HEK293T (cell line): ENCODE measurements at places on chromosomes 11 and 22.
A peak's percentile ranks its signal among the peaks of the same experiment; 100 is the strongest.

GRCh38 chr11:130218501-130219070 is 59.0 kb downstream of the ST14 start:
- DNase-seq, result no peak

DNA sequence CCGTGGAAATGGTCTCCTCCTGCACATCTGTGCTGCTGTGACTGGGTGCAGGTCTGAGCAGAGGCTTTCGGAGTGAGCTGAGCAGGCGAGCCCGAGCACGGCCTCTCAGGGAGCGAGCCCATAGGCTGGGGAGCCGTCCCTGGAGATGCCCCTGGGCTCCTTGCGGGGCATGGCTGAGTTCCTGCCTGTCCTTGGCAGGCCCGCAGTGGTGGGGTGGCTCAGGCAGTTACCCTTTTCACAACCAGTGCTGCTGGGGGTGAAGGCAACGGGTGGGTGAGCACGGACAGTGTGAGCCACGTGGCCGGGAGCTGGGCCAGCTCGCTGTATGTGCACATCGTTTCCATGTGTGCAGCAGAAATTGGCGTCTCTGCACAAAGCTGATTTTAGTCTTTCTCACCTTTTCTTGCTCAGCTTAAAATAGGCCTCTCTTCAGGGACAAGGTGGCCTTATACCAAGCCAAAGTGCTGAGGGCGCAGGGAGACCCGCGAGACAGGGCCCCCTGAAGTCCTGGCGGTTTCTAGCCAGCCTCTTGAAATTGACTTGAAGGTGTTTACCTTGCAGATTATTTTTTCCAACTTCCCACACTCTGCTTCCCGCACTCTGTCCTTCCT is at the start of gene TP53AIP1:
Gene TP53AIP1, minus strand, starts transcription at position 55 of the 611 bp plus-strand sequence. CDS start 5,053 bp downstream, outside the sequence.
- DNase-seq, result no peak

- DNase-seq, result no peak
These were observed 66.4 kb downstream of the TRAF6 start for GRCh38 chr11:36443661-36444060.

DNA sequence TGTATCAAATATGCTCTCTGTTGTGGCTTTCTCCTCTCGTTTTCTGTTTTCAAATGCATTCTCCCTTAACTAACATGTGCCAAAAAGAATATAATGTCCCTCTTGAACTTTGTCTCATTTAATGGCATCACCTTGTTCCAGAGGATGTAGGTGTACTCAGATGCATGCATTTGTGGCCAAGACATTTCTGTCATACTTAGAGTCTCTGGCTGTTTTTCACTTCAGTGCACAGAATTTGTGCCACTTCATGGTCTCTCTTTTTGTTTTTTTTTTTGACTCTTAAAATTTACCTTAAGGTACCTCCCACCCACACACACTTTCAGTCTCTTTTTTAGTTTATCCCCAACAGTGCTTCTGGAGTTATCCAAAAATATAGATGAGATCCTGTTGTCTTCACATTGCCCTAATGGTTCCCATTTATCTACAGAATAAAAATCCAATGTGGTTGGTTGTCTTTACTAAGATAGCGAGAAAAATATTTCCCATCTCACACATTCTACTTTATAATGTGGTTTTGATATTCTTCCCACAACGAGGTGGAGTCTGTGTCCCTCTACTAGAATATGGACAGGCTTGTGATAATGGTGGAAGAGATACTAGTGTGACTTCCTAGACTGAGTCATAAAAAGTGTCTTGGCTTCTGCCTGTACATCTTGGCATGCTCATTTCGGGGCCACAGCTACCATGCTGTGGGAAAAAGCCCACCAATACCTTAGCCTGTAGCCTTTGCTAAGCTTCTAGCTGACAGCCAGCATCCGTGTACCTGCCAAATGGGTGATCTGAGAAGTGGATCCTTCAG is 125.8 kb downstream of the DDX10 start:
- no peak for DNase-seq

GRCh38 chr11:11477695-11478420 is 124.8 kb upstream of the CSNK2A3 start:
- DNase-seq, result no peak

GRCh38 chr11:31240340-31240904 is 129.1 kb downstream of the DCDC1 start:
- peak; percentile 30 for DNase-seq

GRCh38 chr22:39098576-39098975 is 1.5 kb downstream of the APOBEC3H start:
- DNase-seq, result no peak

- DNase-seq, result no peak
These were observed 14.3 kb downstream of the TP53AIP1 start for GRCh38 chr11:128928400-128928799.

- no peak for DNase-seq
These were observed 515.0 kb downstream of the NTM start for GRCh38 chr11:131885431-131885830.

- DNase-seq, result no peak
These were observed 10.0 kb downstream of the MUC5B start for GRCh38 chr11:1232883-1233321.

- DNase-seq, result no peak
These were observed 5.1 kb downstream of the TSPAN18 start for GRCh38 chr11:44731685-44732430.

- DNase-seq, result peak; percentile 46
These were observed 1.1 kb upstream of the MRGPRX4 start for GRCh38 chr11:18171377-18172000.

- DNase-seq, result no peak
These were observed 16.3 kb upstream of the RBM4B start for GRCh38 chr11:66694056-66694410.

- no peak for DNase-seq
These were observed 5.9 kb downstream of the VSIG10L2 start for GRCh38 chr11:125951731-125952130.

DNA sequence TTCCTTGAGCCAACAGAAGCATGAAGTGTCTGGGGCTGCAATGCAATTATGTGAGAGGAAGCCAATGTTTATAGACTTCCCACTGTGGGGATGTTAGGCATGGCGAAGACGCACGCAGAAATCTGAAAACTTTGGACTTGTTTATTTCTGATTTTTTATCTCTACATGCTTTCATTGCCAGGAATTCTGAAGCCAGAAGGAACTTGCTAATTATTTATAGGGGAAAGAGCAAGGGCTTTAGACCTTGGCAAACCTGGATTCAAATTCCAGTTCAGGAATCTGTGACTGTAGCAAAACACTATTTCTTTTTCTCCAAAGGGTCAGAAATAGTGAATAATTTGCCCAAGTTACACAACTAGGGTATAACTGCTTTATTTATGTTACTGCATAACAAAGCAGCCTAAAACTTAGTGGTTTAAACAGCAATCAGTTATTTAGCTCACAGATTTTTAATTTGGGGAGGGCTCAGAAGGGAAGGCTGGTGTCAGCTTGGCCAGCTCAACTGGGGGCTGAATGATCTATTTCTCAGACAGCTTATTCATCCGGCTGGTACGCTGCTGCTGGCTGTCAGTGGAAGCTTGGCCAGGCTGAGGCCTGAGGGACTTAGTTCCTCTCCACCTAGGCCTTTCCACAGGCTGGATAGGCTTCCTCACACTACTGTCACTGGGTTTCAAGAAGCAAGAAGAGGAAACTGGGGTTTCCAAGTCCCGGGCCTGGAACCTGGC is 1.9 kb upstream of the OR6Q1 start:
- no peak for DNase-seq

DNA sequence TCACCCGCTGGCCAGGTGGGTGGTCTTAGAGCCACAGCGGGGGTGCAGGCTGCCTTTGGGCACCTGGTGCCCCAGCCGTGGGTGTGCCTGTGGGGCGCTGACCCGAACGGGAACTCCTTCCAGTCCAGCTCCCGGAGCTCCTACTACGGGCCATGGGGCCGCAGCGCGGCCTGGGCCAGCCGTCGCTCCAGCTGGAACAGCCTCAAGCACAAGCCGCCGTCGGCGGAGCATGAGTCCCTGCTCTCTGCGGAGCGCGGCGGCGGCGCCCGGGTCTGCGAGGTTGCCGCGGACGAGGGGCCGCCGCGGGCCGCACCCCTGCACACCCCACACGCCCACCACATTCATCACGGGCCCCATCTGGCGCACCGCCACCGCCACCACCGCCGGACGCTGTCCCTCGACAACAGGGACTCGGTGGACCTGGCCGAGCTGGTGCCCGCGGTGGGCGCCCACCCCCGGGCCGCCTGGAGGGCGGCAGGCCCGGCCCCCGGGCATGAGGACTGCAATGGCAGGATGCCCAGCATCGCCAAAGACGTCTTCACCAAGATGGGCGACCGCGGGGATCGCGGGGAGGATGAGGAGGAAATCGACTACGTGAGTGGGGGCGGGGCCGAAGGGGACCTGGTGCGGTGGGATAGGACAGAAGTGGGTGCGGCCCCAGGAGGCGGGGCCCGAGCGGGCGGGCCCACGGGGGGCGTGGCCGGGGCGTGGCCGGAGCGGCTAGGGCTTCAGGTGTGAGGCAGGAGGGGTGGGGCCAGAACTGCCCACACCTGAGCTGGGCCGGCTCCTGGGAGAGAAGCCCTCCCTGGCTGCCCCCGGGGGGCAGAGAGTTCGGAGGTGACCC is 91.5 kb downstream of the CACNA1I start:
- DNase-seq, result no peak

- no peak for DNase-seq
These were observed 1188.1 kb downstream of the LRRC4C start for GRCh38 chr11:40271361-40271760.

- DNase-seq, result no peak
These were observed 28.1 kb downstream of the MTMR2 start for GRCh38 chr11:95895815-95896214.

- no peak for DNase-seq
These were observed 16.9 kb downstream of the SMCO4 start for GRCh38 chr11:93526346-93526633.

DNA sequence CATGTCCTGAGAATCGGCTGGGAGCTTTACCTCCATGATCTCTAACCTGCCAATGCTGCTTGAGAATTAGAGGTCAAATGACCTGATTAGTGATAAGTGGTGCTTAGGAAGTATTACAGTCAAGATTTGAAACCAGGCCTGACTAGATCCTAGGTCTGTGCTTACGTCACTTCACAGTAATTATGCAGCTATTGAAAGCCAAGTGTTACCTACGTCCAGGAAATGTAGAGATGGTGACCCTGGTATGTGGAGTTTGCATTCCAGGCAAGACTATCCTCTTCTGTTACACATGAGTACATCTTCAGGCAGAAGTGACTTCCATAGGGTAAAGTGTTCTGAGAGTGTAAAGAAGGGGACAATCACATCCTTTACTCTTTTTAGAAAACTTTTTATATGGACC is 530.4 kb upstream of the TENM4 start:
- no peak for DNase-seq

GRCh38 chr11:122178795-122179194 is 62.8 kb upstream of the BLID start:
- no peak for DNase-seq

- DNase-seq, result no peak
These were observed 18.3 kb upstream of the SYT7 start for GRCh38 chr11:61598886-61599868.

- no peak for DNase-seq
These were observed 42.7 kb upstream of the MN1 start for GRCh38 chr22:27844256-27844655.

GRCh38 chr11:130211144-130211543 is 51.6 kb downstream of the ST14 start:
- DNase-seq, result no peak

DNA sequence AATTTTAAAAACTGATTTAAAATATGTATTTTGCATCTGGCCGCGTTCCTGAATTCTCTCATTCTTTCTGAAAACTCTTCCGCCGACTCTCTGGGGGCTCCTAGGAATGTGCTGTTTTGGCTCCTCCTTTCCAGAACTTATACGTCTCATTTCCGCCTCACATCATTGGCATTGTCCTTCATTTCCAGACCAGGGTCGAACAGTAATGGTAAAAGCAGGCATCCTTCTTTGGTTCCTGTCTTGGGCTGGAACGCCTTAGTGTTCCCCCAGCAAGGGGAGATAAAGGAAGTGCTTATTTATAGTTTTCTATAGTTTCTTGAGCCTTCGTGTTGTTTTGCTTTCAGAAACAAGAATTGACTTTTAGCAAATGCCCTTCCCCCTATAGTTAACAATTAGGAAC is 10.9 kb upstream of the TNNT3 start:
- no peak for DNase-seq

- no peak for DNase-seq
These were observed 1213.3 kb upstream of the RAG2 start for GRCh38 chr11:37811349-37811748.

GRCh38 chr11:87038235-87038977 is 672 bp downstream of the TMEM135 start:
- DNase-seq, result peak; percentile 14

GRCh38 chr11:36509201-36509639 is 852 bp downstream of the TRAF6 start:
- DNase-seq, result no peak

DNA sequence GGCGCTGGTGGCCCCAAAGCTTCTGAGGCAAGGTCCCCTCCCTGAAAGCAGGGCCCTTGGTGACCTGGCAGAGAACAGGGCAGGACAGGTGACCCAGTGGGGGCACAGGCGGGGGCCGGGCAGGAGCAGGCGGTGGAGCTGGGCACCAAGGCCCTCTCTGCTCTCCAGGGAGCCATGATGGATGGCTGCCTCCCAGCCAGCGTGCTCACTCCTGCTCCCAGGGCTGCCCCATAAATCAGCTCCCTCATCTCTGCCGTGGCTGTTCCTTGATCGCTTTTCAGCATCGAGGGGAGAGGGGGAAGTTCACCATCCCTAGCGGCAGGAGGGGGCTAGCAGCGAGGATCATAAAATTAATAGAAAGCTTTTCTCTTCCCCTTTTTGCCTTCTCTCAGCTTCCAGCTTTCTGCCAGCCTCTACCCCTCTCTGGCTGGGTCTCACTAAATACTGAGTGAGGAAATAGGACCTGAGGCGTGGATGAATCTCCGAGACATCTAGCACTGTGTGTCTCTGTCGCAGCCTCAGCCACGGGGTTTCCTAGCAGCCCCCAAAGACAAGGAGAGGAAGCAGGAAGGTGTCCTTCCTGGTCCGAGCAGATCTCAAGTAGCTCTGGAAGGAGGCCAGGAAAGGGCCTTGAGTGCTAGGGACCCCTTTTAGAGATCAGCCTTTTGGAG is 22.2 kb upstream of the ELFN2 start:
- DNase-seq, result no peak

DNA sequence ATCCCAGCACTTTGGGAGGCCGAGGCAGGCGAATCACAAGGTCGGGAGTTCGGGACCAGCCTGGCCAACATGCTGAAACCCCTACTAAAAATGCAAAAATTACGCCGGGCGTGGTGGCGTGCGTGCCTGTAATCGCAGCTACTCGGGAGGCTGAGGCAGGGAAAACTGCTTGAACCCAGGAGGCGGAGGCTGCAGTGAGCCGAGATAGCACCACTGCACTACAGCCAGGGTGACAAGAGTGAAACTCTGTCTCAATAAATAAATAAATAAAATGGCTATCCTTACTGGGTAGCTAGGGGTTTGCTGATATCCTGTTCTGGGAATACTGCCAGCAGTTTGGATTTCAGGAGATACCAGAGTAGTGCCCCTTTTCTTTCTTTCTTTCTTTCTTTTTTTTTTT is 2.4 kb upstream of the RBM14 start:
- DNase-seq, result no peak

- DNase-seq, result no peak
These were observed 76.4 kb upstream of the SHISAL1 start for GRCh38 chr22:44389181-44389580.

DNA sequence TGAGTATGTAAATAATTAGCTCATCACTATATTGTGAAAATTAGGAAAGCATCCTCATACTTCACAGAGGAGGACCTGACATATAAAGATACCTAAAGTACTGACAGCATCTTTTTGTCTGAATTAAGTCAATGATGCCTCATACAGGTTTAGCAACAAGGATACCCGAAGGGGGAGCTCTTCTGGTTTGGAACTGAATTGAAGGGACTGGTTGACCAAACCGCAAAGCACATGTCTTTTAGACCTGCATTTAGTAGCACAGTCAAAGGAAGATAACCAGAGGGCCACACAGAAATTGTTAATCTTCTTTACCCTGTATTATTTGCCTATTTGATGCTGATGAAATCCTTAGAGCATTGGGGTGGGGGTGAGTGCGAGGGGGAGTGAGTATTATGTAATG is 12.9 kb upstream of the WT1 start:
- peak; percentile 57 for DNase-seq
